Kidney epithelial cell (primary cell): ENCODE measurements at places on chromosomes 3 and 15. TPM values are rescaled to one million over a fixed set of nuclear protein-coding genes. Genes with fewer than 3 reads are reported as not detected.

GRCh38 chr3:107184375-107184774 lies 192.9 kb upstream of the CCDC54 start:
- no peak for DNase-seq

Gene UPK1B
- 9.2 and 15.6 TPM in 2 replicates for total RNA-seq

- no peak for DNase-seq
Measured at GRCh38 chr3:135097276-135097946, 302.4 kb downstream of the EPHB1 start.

GRCh38 chr3:151552589-151552988 lies 91.7 kb upstream of the IGSF10 start:
- no peak for DNase-seq

- no peak for DNase-seq
Measured at GRCh38 chr3:184486614-184487013, 75.0 kb upstream of the EPHB3 start.

- DNase-seq: no peak
Measured at GRCh38 chr15:51363383-51363782, 21.9 kb downstream of the GLDN start.

DNA sequence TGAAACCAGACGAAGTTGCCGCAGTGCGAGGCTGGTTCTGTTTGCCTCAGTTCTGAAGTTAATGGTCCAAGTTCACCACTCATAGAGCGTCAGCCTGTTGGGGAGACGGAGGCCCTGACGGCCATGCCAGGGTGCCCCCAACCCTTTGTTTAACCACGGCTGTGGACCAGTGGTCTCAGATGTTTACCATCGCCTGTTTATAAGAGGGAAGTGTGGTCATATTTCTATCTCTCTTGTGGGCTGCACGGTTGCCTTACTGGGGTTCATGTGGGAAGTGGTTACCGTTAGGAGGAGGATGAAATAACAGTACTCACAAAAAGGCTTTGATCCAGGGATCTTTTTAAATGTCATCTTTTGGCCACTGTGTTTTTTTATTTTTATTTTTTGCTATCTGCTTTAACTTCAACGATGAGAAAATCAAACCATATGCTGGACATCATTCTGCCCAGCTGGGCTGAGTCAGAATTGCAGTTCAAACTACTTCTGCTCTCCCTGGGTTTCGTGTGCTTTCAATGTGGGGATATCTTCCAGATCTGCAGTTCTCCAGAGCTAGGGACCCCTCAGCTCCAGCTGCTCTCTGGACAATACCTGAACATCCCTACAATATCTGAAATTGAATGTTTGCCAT lies 17.8 kb downstream of the SMAD3 start:
- DNase-seq: no peak

- DNase-seq: no peak
Measured at GRCh38 chr3:8403996-8404395, 97.6 kb upstream of the LMCD1 start.

DNA sequence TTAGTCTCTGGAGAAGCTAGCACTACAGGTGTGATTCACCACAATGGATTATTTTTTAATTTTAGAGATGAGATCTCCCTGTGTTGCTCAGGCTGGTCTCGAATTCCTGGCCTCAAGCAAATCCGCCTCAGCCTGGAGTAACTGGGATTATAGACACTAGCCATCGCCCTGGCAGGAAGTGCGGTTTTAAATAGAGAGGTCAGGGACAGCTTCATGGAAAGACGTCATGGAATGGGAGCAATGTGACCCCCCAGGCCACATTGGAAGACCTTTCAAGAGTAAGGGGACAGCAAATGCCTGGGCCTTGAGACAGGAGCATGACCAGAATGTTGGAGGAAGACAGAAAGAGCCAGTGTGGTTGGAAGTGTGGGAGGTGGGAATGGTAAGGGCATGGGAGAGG lies 2.2 kb upstream of the ISG20 start:
- DNase-seq: no peak

DNA sequence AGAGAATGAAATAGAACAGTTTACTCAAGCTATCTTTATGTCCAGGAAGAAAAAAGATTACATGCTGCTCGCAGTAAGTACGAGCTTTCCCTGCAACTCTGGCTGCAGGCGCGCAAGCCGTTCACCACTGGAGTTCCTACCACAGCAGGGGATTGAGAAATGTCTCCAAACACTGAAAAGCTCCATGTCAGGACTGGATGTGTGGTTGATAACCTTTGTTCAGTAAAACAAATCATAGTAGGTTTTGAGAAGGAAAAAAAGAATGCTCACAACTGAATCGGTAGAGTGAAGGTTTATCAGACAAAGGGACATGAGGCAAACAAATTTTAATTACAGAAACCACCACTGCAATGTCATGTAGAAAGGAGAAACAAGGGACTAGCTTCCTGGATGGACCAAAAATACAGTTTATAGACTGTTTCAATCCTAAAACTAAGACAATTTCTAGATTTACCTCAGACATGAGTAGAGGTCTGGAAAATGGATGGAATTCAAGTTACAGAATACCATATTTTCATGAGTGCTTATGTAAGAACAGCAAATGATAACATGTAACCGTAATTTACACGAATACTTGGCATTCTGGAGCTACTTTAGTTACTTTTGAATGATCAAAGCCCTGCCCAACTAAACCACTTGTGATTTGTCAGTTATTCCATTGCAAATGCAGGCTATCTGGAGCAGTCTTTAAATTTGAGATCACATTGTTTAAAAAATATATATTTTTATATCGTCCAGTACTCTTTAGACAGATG lies 471.1 kb downstream of the SHQ1 start:
- no peak for DNase-seq

DNA sequence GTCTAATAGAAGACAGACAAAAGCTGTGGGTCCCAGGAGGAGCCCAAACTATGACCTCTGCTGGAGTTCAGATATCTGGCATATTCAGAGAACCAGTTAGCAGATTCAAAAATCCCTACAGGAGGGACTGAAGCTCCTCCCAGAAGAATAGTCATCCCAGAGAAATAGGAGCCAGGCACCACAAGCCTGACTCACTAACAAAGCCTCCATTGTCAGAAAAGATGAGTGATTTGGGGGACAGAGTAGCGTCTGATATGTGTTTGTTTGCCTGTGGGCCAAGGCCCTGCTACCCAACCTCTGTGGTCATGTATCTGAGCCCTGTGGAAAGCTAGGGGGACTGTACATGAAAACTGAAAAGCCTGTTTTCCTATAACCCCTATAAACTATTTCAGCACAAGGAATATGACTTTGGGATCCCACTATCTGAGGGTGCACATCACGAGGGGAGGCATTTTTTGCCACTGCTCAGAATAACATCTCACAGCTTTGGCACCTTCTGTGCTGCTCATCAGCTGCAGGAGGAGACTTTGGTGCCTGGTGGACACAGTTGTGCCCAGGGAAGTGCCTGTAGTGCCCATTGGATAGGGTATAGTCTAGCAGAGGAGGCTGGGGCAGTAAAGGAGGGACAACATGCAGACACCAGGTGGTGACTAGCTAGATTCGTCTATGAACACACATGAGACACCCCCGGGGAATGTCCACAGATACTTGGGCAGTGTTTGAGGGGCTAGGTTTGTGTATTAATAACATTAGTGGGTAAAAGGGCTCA lies 9.7 kb upstream of the LARP6 start:
- DNase-seq: peak; percentile 50

GRCh38 chr3:1661839-1662238 lies 436.8 kb upstream of the CNTN4 start:
- peak; percentile 0 for DNase-seq

- no peak for DNase-seq
Measured at GRCh38 chr3:59535791-59536221, 486.0 kb upstream of the CFAP20DC start.

- DNase-seq: no peak
Measured at GRCh38 chr15:65936282-65936681, 67.0 kb downstream of the RAB11A start.

DNA sequence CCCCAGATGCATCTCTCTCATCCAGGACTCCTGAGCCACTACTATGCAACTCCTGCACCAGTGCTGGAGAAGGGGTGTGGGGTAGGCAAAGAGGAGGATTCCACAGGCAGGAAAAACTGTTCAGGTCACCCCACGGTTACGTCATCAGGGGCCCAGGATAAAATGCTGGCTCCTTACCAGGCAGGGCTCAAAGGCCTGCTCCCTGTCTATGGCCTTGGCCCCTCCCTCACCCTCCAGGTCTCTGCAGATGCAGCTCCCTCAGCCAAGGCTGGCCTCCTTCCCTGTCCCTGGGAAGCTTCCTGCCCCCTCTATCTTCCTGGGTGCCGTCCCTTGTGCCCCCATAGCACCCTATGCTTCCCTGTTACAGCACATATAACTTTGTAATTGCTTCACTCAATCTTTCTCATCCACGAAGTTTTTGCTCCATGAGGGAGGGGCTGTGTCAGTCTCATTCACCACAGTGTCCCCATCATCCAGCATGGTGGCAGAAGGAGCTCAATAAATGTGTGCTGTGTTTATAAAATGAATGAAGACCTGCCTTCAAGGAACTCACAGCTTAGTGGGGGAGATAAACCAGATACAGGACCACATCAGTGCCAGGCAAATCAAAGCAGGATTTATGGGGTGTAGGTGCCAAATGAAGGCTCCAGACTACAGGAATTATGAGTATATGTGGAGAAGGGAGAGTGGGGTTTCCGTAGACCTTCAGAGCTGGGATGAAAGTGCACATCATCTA lies 18.6 kb downstream of the KBTBD13 start:
- DNase-seq: no peak
